ENCODE measurements at places on chromosomes 7 and 10.

DNA sequence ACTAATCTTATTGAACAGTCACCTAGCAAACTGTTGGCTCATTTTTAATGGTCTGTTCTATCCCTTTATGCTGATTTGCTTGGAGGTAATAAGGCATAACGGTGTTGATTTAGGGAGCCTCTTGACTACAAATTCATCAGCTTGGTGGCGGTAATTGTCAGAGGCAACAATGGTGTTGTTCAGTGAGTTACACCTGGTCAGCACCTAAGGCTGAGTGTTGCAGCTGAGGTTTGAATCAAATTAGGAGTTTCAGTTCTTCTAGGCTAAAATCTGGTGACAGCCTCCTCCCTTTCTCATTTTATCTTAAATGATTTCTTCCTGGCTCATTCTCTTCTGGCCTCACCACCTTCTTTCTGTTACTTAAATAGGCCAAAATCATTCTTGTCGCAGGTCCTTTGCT, 42.3 kb upstream of the SP8 start:
- DNase-seq = no peak

GRCh38 chr7:100489121-100489520, 5.4 kb downstream of the NYAP1 start:
- DNase-seq = no peak

DNA sequence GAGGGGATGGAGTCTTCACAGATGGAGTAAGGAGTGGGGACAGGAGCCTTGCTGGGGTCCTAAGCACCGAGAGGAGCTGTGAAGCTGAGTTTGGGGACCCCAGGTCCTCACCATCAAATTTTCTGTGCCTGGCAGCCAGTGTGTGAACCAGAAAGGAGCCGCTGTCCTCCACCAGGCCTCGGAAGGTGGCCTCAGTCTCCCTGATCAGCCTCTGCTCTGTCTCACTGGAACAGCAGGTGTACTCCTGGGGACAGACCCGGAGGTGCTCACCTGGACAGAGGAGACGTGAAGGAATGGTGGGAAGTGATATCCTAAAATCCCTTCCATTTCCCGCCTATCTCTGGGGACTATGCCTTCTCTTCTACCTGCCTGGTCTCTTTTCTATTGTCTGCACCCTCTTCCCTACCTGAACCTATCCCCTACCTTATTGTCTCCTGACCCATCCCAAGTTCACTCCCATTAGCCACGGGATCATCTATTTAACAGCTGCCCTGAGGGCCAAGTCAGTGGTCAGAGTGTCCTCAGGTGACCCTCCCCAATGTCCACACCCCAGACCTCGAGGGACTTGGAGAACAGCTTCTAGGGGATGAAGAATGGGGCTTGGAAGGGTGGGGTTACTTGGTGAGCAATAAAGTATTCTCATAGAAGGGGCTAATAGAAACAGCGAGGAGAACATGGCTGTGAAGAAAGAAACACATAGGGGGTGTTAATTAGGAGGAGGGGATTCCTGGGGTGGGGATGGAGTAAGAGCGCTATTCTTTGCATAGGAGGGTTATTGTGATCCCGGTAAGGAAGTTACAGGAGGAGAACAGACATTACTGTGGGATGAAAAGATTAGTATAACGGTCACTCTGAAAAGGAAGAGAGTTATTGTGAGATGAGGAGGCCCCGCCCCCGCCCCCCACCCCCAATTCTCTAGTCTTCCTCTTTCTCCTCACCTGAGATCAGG, 811 bp downstream of the GPC2 start:
- DNase-seq = no peak

DNA sequence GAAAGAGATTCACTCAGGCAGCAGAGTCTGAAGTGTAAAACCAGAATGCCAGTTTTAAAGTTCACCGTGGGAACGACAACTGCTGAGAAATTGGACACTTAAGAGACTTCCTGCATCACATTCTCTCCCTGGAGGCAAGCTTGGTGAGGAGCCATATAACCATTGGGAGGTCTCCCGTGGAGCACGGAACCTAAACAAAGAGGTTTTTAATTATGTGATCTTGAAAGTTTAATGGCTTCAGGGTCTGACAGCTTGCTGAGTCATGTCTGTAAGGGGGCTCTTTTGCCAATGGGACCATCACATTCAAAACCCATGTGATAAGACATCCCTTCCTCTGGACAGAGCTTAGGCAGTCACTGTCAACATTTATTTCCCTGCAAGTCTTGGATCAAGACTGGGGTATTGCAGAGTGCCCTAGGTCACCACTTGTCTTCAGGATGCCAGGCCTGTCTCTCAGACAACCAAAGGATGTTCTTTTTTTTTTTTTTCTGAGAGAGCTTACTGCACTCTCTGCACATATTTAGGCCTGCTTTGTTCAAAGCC, 674.4 kb downstream of the TYW1 start:
- DNase-seq = no peak

DNA sequence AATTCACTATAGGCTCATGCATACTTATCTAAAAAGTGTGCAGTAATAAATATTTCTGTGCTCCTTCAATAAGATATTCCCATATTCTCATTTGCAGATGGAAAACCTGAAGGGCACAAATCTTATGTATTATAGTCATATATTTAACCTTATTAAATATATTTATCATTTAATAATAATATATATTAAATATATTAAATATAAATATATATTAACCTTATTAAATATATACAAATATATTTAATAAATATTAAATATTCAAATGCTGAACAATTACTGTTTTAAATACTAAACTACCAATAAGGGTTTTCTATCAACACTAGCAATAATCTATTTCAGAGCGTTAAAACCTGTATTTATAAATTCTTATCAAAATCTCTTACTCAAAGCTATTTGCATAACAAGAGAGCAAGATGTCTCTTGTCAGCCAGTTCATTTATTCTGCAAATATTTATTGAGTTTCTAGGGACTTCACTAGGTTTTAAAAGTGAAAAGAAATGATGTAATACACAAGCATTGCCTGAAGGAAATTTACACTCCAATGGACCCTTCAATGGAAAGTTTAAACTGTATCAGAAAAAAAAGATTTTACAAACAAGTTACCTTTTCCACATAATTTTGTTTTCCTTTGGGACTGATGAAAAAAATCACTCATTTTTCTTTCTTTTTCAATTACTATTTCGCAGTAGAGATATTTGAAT, 159.2 kb downstream of the AGMO start:
- no peak for DNase-seq

DNA sequence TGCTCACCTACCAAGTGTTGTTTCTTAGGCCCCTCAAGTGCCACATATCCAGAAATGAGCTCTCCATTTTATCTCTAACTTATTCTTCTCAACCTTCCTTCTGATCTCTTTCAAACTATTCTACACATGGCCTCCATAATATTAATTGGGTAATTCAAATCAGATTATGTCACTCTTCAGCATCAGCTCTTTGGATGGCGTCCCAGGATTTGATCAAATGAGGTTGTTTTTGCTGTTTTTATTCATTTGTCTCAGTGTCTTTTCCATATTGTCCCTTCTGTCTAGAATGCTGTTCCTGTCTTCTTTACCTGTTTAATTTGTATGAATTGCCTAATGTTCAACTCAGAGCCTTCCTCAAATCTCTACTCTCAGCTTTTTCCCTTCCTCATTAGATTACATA, 234.6 kb upstream of the CXCL12 start:
- no peak for DNase-seq

All from erythroblast (primary cell).